Neural progenitor cell (in vitro differentiated cells): ENCODE measurements at places on chromosomes 11 and 22. TPM values are rescaled to one million over a fixed set of nuclear protein-coding genes. Genes with fewer than 3 reads are reported as not detected.

DNA sequence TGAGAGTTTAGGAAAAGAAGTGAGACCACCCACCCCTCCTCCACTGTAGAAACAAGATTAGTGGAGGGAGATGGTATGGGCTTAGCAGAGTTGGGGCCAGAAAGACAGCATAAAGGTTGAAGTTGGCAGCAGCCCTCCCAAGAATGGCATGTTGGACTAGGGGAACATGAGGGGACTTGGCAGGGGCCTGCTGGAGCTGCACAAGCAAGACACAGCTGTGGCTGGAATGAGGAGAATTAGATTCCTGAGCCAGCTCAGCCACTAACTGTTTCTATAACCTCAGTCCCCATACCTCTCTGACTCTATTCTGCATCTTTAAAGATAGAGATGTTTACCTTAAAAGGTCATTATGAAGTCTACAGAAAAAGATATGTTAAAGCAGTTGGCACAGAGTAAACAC, 13.2 kb downstream of the MAP6 start:
- H3K36me3 ChIP-seq: no peaks in the 10 kb centered on the region
- no peaks in the 10 kb centered on the region for H3K27me3 ChIP-seq
- H3K27ac ChIP-seq: no peak overlapping the region
- H3K4me1 ChIP-seq: peaks cover 14% of the 10 kb centered on the region
- no peak overlapping the region for H3K4me3 ChIP-seq

- no peak overlapping the region for H3K27ac ChIP-seq
- DNase-seq: peak; percentile 29
- no peaks in the 10 kb centered on the region for H3K27me3 ChIP-seq
- peaks cover 11% of the 10 kb centered on the region for H3K4me1 ChIP-seq
- no peaks in the 10 kb centered on the region for H3K36me3 ChIP-seq
Observed at GRCh38 chr11:75850787-75851186, 35.8 kb downstream of the UVRAG start.

DNA sequence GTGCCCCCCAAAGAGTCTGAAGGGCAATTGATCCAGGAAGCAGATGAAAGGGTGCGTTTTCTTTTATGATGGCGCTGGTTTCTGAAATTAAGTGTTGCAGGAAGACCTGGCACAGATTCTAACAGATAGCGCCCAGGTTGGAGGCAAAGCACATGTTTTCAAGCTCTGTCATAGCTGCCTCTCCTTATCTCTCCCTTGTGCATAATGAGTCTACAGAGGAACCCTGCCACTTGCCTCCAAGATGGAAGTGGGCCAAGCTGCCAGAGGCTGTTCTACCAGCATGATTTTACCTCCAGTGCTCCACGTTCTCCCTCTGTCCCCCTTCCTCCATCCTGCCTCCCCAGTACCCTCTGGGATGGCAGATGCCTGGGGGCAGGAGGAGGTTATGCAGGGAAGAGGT, 30.0 kb upstream of the TLCD5 start:
- peaks cover 16% of the 10 kb centered on the region for H3K4me1 ChIP-seq

DNA sequence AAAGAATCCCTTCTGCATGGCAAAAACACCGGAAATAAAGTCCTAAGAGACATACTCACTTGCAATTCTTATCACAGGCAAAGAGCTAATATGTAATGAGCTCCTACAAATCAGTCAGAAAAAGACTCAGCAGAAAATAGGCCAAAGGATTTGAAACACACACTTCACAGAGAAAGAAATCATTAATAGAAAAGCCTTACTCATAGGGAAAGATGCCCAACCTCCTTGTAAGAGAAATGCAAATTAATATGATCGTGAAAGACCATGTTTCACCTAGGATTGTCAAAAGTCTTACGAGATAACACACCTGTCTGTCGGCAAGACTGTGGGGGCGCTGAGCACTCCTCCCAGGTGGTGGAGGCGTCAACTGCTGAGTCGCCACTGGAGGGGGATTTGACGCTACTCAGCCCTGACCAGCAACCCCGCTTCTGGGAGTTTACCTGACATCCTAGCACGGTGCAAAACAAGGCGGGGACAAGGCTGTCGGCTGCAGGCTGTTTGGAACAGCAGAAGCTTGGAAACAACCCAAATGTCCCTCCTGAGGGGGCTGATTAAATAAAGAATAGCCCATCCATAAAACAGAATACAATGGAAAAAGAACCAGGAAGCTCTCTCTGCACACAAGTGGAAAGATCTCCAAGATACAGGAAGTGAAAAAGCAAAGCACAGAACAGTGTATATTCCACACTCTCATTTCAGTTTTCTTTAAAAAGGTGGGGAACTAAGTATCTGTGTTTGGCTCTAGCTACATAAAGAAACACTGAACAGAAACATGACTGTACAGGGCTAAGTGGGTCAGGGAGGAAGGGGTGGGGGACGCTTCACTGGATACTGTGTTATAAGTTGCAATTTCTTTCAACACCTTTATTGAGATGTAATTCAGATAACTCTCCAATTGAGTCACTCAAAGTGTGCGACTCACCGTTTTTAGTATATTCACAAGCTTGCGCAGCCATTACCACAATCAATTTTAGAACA, 11.5 kb downstream of the CSNK1E start:
- DNase-seq: peak; percentile 49
- peaks cover 10% of the 10 kb centered on the region for H3K4me1 ChIP-seq
- H3K27me3 ChIP-seq: no peaks in the 10 kb centered on the region
- H3K4me3 ChIP-seq: no peak overlapping the region

DNA sequence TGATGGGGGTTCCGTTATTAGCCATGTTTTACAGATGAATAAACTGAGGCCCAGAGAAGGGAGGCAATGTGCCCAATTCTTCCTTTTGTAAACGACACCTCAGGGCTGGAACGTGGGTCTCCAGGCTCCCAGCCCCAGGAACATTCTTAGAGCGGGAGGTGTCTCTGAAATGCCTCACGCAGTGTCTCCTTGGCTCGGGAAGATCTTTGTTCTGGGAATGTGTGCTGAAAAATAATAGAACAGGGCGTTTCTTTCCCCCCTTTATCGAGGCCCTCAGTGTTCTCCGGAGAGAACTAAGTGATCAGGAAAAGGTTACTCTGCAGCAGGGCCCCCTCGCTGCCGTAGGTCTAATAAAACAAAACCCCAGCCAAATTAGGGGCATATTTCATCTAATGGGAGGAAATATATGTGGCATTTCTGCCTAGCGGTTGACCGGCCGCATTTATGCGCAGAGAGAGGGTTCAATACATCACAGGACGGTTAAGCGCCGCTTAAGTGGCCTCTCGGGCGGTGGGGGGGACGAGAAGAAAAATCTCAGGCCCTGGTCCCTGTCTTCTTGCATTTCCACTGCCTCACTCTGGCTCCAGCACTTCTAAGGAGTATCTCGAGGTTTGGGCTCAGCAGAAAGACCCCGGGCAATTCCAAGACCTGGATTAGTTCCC, 564.3 kb downstream of the MN1 start:
- no peak overlapping the region for H3K4me3 ChIP-seq
- peaks cover 5% of the 10 kb centered on the region for H3K4me1 ChIP-seq
- no peak overlapping the region for H3K27ac ChIP-seq
- no peak for DNase-seq
- H3K27me3 ChIP-seq: no peaks in the 10 kb centered on the region

GRCh38 chr11:60777572-60777971, 7.6 kb upstream of the MS4A10 start:
- no peak overlapping the region for H3K4me3 ChIP-seq
- H3K4me1 ChIP-seq: no peaks in the 10 kb centered on the region
- no peak for DNase-seq
- H3K27ac ChIP-seq: no peak overlapping the region
- H3K36me3 ChIP-seq: no peaks in the 10 kb centered on the region

DNA sequence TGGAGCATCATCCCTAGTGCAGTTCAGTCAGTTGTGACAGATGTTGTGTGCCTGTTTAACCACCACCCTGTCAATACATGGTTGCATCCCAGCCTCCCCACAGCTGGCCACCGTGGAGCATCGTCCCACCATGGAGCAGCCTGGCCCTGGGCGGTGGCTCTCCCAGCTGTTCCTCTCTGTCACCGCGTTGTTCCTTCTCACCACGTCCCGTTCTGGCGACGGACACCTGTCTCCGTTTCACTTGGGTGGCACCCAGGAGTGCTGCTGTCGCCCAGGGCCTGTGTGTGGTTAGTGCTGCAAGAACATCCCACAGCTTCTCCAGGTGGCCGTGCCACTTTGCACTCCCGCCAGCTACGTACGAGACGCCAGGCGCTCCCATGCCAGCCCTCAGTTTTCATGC, 26.5 kb downstream of the MUC6 start:
- no peak for DNase-seq
- no peak overlapping the region for H3K27ac ChIP-seq
- H3K27me3 ChIP-seq: no peaks in the 10 kb centered on the region
- H3K4me1 ChIP-seq: no peaks in the 10 kb centered on the region

DNA sequence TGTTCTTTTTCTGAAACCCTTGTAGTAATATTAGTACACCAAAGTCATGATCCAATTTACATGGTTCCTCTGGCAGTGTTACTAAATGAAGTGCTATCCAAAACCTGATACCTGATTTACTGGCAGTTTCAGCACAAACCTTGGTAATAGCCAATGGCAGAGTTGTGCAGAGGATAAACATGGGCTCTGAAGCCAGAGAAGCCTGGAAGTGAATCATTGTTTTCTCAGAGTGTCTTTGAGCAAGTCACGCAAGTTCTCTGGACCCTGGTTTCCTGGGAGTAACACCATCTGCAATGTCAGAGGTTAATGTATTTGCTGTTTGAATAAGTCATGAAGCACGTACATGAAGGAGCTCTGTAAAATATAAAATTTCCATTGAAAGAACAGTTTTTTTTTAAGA, 222.3 kb upstream of the NARS2 start:
- no peaks in the 10 kb centered on the region for H3K36me3 ChIP-seq
- DNase-seq: no peak
- H3K27me3 ChIP-seq: no peaks in the 10 kb centered on the region
- no peak overlapping the region for H3K27ac ChIP-seq
- H3K4me1 ChIP-seq: peaks cover 39% of the 10 kb centered on the region

DNA sequence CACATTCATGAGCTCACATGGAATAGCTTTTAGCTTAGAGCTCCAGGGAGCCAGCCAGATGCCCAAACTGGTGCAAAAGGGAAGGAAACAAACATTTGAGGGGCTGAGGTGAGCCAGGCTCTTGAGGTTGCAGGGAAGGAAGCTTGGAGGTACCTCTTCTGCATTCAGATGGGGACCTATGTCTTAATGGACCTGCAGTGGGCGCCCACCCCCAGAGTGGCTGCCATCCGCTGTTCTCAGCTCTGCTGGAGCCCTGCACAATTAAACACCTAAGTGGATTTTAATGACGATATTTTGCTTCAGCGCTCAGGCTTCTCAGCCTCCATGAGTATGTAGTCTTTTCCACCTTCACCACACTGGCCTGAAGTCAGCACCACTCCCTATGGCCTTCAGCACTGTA, 100.8 kb downstream of the LDLRAD3 start:
- H3K4me1 ChIP-seq: peaks cover 35% of the 10 kb centered on the region
- H3K27me3 ChIP-seq: no peaks in the 10 kb centered on the region
- no peak overlapping the region for H3K27ac ChIP-seq
- H3K4me3 ChIP-seq: no peak overlapping the region
- no peak for DNase-seq

GRCh38 chr11:94924171-94924572, 49.2 kb downstream of the CWC15 start:
- no peak for DNase-seq
- H3K27me3 ChIP-seq: no peaks in the 10 kb centered on the region
- no peak overlapping the region for H3K27ac ChIP-seq
- H3K36me3 ChIP-seq: no peaks in the 10 kb centered on the region
- H3K4me3 ChIP-seq: no peak overlapping the region

DNA sequence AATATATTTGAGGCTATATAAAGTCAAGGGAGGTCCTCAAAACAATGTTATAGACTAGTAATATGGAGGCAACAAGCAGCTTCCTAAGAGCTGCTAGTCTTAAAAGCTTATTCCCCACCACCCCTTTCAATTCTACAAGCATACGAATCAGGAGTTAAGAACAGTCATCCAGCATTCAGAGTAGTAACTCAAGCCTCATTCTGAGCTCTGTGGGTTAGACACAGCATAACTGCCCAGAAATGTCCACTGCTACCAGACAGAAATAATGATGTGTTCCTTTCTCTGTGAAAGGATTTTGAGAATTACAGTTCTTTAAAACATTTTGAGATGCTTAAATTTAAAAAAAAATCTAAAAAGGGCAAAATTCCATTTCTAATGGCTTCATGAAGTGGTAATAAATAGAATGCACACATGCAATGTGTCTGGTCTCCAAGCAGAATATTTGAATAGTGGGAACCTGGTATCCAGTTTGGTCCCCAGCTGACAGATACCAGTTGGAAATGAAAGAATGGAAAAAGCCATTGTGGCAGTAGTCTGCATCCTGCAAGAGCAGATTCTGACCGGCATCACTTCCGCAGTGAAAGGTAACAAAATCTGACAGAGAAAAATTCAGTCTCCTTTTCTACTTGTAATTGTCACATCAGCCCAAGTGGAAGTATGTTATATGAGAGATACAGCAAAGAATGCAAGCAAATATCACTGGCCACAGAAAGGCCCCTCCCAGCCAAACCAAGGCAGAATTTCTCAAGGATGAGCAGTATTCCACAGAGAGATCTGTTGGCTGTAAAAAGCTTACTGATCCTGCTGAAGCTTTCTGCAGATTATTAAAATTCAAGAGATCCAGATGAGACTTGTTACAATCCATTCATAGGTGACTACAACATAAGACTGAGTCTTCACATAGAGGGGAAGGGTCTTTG, 310.8 kb upstream of the PITPNB start:
- no peaks in the 10 kb centered on the region for H3K27me3 ChIP-seq
- H3K27ac ChIP-seq: no peak overlapping the region
- peaks cover 24% of the 10 kb centered on the region for H3K4me1 ChIP-seq

GRCh38 chr11:48880021-48880441, 103.7 kb downstream of the TRIM51G start:
- no peaks in the 10 kb centered on the region for H3K36me3 ChIP-seq
- H3K4me1 ChIP-seq: no peaks in the 10 kb centered on the region
- DNase-seq: no peak
- H3K4me3 ChIP-seq: no peak overlapping the region

DNA sequence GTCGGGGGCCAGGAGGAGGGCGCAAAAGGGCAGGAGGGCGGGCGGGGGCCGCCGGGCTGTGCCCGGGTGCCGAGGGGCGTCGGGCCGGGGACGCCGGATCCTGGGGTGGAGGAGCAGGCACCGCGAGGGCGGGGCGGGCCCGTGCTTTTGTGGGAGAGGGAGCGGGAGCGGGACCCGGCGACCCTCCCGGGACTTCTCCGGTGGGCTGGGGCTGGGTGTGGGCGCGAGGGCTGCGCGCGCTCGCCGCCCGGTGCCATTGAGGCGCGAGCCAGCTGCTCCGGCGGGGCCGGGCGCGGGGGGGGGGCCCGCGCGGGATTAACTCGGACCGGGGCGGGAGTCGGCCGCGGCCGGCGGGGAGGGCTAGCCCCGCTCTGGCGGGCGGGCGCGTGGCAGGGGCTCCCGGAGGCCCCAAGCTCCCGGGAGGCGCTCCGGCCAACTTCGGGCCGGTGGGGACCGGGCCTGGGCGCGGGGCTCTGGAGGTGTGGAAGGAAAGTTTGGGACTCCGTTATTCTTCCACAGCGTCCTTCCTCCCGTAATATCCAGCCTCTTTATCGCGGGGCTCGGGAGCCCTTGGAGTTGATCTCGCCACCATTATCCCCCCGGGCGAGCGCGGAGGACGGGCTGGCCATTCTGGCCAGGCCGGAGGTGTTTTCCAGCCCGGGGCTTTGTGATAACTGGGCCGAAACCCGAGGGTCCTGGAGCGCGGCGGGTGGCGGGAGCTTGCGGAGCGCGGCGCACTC, 936 bp downstream of the CECR2 start:
- no peaks in the 10 kb centered on the region for H3K36me3 ChIP-seq
- H3K27me3 ChIP-seq: no peaks in the 10 kb centered on the region
- DNase-seq: peak; percentile 76
- H3K4me3 ChIP-seq: peak overlapping the region; percentile 100

Gene INPPL1
- 30.8 and 64.8 TPM in 2 replicates for total RNA-seq

Gene VSTM5
- 0.25 and 0.37 TPM in 2 replicates for total RNA-seq

Gene CCDC89
- 0.31 TPM in 1 of 2 replicates, not detected in the other for total RNA-seq

Gene MMP8
- not detected in 2 replicates for total RNA-seq

Gene ETS1
- total RNA-seq: 0.54 and 0.93 TPM in 2 replicates

Gene OR5A2
- not detected in 2 replicates for total RNA-seq

Gene PGR
- total RNA-seq: 0.07 and 0.40 TPM in 2 replicates
